Urinary bladder (tissue), 4 donors: ENCODE measurements at places on chromosomes 7 and 10. TPM values are rescaled to one million over a fixed set of nuclear protein-coding genes. Genes with fewer than 3 reads are reported as not detected.
A peak's percentile ranks its signal among the peaks of the same experiment; 100 is the strongest.

OPN4 gene
- not detected for total RNA-seq

FAM13C gene
- total RNA-seq: 34.5 TPM

TIMM23B gene
- 16.3 TPM for total RNA-seq

MRPS17 gene
- 15.1 TPM for total RNA-seq

NUTM2B gene
- total RNA-seq: 0.21 TPM

RBM17 gene
- total RNA-seq: 59.6 TPM

SBDS gene
- 60.0 TPM for total RNA-seq

HGF gene
- 42.7 TPM for total RNA-seq

RAMP3 gene
- total RNA-seq: 5.7 TPM

DOCK1 gene
- total RNA-seq: 132 TPM

ATP5MK gene
- 231 TPM for total RNA-seq

DNA sequence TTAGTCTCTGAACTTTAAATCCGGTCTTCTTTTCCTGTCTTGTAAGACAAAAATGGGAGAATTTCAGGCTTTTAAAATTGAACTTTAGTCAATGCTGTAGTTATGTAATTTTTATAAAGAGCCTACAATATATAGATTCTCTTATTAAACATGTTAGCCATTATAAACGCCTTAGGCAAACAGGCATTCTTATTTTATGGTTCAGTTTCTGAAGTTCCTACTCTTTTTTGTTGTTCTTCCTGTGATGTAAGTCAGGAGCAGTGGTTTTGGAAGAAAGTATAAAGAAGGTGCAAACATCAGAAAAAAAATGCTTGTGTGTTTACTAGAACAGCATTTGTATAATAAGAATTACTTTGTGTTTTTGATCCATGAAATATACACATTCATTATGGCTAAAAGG, 41.6 kb downstream of the BICC1 start:
- DNase-seq: no peak

DNA sequence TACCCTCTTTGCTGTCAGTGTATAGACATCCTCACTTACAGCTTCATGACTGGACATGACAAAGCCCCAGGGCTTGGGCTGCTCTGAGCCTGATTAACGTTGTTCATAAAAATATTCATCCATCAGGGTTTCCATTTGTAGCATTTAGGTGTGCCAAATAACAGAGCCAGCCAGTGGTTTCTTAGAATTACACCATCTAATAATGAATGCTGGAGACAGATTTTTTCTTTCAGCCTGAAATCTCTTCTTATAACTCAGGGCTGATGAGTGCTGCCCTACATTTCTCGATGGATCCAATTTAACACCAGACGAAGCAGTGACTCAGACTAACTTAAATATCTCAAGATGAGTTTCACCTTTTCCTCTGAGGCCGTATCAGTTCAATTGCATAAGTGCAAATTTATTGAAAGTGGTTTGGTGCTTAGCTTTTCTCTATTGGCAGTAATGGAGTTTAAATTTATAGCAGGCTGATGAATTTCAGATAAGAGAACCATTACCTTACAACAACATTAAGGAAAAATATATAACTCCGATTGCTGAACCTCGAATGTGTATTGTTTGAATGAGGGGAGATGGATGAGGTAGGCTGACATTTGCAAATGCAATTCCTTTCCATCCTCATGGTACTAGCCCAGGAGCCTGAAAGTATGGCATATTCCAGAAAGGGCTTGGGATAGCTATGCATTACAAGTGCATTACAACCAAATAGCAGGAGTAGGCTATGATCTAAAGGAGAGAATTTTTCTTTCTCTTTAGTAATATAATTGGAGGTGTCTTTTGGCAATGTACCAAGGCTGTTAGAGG, 900.6 kb downstream of the KCNMA1 start:
- no peak for DNase-seq

- no peak for DNase-seq
These were observed 50.0 kb upstream of the MTPN start for GRCh38 chr7:136027160-136027559.

- no peak for DNase-seq
These were observed 110.7 kb upstream of the SEMA3C start for GRCh38 chr7:81029511-81029910.

- no peak for DNase-seq
These were observed 101.3 kb downstream of the STRA8 start for GRCh38 chr7:135334830-135335543.

DNA sequence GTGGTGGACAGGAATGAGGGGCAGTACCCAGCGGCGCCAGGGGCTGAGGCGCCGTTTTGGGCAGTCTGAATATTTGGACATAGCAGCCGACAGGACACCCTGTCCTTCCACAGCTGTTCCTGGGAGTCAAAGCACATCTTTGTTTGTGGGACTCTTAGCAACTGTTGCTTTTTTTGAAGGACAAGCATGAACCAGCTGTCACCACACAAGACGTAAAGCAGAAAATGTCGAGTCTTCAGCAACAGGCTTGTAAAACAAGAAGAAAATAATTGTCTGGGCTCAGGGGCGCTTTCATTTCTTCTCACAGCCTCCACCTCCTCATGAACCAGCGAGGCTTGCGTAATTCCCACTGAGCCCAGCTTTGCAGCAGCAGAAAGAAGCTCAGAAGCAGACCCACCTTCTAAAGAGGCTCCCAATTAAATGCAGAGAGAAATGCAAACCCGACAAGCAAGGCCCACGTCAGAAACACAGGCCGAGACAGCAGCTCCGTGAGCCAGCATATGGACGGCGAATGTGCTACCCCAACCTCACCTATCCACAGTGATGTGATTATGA, 68.9 kb upstream of the DNAAF5 start:
- DNase-seq: no peak

DNA sequence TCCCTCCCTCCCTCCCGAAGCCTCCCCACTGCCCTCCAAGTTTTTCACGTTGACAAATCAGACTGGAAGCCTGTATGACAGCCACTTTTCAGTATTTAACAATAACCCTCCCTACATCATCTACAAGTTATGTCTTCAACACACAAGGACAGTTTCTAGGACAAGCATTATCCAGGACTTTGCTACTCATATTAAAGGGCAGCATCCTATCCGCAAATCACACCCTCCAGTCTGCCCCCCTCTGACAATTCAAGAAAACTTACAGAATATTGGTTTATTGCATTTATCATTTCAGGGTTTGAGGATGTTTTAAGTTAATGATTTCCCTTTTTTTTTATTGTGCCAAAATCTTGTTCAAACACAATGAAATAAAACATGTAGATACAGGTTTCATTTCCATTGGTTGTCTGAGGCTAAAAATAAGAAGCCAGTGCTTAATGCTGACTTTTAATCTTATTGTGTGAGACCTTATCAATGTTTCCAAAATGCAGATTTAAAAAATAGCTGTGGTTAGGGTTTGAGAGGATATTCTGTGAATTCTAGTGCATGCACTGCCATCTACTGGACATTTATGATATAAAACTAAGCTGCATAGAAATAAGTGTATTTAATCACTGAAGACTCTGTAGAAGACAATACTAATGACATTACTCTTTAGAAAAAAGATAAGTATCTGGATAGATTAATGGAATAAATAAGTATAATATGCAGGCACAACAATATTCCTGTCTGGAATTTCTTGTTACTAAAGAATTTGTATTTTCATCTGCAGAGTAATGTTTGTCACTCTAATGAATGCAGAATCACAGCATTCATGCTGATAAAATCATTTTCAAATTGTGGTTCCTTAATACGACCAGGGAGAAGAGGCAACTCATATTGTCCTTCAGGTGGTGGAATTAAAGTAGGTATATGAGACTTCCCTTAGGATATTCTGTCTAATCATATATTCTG, 64.1 kb downstream of the CAV1 start:
- DNase-seq: peak; percentile 48

DNA sequence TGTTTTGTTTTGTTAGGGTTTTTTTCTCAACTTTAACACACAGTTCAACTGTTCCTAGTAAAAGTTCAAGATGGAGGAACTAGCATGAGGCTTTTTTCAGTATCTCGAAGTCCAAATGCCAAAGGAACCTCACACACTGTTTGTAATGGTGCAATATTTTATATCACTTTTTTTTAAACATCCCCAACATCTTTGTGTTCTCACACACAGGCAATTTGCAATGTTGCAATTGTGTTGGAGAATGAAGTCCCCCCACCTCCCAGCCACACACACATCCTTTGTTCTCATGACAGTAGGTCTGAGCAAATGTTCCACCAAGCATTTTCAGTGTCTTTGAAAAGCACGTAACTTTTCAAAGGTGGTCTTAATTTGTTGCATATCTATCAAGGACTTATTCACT, 120.9 kb downstream of the TWIST1 start:
- DNase-seq: no peak

- DNase-seq: no peak
These were observed 16.9 kb downstream of the TSPAN14 start for GRCh38 chr10:80471001-80471400.

DNA sequence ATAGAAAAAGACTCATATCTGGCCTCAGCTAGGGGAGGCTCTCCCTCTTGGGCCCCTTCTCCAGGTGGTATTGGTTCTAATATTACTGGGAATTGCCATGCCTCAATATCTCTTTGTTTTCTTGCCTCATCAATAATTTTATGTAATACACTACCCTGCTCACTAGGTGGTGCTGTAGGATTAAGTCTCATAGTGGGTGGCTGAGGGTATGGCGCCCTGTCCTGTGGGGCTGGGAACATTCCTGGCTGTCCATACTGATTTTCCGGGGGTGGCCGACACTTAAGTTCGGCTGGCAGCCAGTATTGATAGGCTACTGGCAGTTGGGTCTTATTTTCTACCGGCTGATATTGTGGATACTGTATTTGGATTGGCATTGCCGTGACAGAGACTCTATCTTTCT, 9.0 kb upstream of the TAS2R3 start:
- DNase-seq: no peak

GRCh38 chr10:77836299-77836820, 90.2 kb downstream of the DLG5 start:
- no peak for DNase-seq

DNA sequence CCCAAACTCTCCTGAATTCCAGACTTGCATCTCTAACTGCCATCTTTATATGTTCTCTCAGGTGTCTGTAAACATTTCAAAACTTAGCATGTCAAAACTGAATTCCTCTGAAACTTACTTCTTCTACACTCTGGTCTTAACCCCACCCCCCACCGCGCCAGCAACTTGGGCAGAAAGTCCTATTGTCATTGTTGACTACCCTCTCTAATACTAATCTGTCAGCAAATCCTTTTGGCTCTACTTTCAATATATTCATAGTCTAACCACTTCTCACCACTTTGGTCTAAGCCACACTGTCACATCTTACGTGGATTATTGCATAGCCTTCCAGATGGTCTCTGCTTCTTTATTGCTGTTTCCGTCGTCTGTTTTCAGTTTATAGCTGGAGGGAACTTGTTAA, 86.6 kb downstream of the AHCYL2 start:
- DNase-seq: no peak

DNA sequence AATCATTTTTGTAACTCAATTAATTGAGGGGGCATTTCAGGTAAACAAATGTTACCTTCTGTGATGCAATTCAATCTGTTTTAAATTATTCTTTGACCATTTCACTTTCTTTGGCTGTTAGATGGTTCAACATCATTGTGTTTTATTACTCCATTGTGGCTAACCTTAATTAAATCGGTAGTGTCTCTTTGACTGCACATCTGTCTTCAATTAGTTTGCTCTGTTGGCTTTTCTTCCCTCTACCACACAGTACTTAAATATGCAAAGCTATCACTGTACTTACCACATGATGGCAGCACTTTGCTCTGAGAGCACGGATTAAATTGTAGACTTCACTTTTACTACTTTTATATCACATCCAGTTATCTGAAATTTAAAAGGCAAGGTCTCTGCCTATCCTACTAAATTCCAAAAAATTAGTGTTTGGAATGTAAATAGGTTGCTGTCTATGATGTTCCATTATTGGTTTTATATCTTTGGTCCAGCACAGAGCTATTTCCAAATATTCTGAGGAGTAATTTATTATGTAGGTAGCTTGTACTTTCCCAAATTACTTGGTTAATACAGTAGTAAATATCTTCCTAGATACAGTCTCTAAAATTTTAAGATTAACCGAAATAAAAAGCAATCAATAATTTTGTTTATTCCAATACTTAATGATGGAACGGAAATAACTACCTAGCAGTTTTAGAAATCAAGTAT, 352.0 kb downstream of the PCLO start:
- peak; percentile 20 for DNase-seq

DNA sequence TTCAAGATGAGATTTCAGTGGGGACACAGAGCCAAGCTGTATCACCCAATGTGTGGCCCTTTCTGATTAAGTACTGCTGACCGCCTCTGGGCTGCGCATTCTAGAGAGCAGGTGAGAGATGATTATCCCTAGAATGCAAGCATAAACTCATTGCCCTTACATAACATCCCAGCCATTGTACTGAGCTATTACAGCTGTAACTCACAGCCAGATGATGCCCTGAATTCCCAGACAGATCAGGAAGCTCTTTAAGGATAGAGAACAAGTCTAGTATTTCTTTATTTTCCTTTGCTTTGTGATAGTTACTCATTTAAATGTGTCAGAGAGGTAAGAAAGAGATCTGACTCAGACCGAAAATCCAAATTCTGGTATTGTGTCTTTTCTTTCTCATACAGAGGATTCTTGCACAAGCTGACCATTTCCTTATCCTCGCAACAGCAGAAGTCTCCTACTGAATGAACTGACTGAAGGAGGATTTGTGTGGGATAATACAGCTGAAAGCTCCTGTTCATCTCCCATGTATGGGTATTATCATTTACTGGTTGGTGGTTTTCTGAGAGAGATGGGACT, 58.4 kb downstream of the ZNF22 start:
- no peak for DNase-seq

GRCh38 chr10:129759214-129760002, 204.7 kb downstream of the EBF3 start:
- DNase-seq: no peak

GRCh38 chr7:23680414-23681405, 711 bp downstream of the FAM221A start:
- peak; percentile 69 for DNase-seq

- no peak for DNase-seq
These were observed 66.2 kb upstream of the MXI1 start for GRCh38 chr10:110141185-110141584.

- no peak for DNase-seq
These were observed 151.8 kb downstream of the LRRC4 start for GRCh38 chr7:127879436-127879835.

DNA sequence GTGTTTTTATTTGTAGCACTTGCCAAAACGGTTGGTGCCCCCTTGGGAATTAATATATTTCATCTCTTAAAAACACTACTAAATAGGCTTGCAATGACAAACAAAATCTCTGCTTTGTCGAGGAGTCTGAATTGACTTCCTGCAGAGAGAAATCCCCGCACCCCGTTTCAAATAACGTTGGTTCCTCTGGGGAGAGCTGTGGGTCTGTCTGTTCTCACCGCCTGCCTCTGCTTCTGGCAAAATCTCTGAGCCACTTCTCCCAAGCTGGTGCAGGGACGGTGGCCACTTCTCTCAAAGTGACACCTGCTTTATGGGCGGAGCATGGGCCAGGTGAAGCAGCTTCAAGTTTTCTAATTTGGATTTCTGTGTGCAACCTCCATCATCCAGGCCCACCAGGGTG, 186.3 kb upstream of the ADARB2 start:
- DNase-seq: no peak

- DNase-seq: no peak
These were observed 32.7 kb downstream of the STK17A start for GRCh38 chr7:43615558-43616145.

- no peak for DNase-seq
These were observed 230.6 kb downstream of the MGMT start for GRCh38 chr10:129697463-129698247.

- DNase-seq: no peak
These were observed 28.3 kb downstream of the EBF3 start for GRCh38 chr10:129935867-129936152.

GRCh38 chr7:22920672-22921071, 93.3 kb downstream of the HYCC1 start:
- DNase-seq: no peak

GRCh38 chr10:131888186-131888604, 12.6 kb upstream of the PPP2R2D start:
- DNase-seq: no peak
